DMS79 treated with DMSO at 0.1 percent for 48 hours (cell line): ENCODE measurements at places on chromosomes 1 and 21.

DNA sequence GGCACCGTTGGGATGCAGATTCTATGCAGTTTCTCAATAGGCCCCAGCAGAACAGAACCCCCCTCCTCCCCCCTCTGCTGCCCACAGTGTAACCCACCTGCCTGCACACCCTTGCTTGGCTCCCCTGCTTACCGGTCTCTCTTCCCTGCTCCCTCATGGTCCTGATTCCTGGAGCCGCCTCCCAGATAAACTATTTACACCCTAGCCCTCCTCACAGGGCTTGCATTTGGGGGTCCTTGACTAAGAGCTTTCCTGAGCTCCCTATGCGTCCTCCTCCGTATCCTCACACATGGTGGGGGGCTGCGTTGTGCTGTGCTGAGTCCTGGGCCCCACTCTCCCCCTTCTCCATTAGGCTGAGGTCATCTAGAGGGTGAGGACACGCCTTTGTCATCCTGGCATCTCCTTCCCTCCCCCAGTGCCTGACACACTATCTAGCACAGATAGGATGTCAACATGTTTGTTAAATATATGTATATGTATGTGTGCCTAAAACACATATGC lies 121.9 kb downstream of the GRIK3 start:
- DNase-seq, result no peak

DNA sequence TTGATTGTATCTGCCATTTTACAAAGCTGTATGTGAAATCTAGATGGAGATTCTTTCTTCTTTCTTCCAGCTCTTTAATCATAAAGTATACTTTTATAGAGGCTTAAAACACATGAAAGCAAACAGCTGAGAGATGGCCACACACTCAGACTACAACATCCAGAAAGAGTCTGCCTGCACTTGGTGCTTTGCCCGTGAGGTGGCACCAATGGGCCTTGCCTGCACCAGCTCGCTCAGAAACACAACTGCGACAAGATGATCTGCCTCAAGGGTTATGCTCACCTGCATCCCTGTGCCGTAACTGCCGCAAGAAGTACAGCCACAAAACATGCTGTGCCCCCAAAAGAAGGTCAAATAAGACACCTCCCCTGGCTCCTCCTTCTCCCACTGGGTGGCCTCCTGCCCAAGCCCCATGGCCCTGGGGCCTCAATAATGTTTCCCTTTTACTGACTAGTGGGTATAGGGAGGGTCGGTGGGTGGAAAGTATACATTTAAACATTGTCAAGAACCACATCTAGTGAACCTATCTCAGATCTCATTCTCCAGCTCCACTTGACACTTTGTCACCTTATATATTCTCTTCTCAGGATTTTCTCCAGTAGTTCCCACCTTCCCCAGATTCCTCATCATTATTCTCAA lies 66.7 kb upstream of the ANGPTL3 start:
- DNase-seq, result no peak

DNA sequence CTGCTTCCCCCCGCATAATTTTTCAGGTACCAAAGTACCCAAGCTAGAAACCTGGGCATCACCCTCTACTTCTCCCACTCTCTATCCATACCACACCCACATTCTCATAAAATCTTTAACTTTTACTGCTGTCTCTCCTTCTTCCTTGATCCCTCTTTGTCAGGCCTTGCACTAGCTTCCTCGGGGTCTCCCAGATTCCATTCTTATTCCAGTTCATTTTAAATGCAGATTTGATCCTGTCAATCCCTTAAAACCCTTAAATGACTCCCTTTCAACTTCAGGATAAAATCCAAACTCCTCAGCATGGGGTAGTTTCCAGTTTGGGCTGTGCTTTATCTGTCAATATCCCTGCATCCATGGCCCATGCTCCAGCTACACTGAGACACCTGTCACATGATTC lies 343.5 kb downstream of the PBX1 start:
- no peak for DNase-seq

DNA sequence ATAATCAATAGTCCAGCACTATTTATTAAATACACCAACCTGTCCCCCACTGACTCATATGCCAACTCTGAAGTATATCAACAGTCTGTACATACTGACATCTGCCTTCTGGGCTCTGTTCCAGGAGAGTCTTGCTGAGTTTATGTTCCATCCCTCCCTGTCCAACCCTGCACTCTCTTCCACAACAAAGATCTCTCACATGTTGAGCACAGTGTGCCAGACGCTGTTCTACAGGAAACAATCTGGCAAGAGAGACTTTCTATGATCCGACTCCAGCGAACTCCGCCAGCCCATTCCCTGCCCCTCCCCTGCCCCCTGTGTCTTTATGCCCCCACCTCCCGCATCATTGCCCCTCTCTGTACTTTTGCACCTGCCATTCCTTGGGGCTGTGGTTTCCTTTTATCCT lies 3.4 kb downstream of the LACTBL1 start:
- peak; percentile 71 for DNase-seq

- no peak for DNase-seq
Measured at GRCh38 chr1:61322769-61323168, 240.4 kb downstream of the NFIA start.

DNA sequence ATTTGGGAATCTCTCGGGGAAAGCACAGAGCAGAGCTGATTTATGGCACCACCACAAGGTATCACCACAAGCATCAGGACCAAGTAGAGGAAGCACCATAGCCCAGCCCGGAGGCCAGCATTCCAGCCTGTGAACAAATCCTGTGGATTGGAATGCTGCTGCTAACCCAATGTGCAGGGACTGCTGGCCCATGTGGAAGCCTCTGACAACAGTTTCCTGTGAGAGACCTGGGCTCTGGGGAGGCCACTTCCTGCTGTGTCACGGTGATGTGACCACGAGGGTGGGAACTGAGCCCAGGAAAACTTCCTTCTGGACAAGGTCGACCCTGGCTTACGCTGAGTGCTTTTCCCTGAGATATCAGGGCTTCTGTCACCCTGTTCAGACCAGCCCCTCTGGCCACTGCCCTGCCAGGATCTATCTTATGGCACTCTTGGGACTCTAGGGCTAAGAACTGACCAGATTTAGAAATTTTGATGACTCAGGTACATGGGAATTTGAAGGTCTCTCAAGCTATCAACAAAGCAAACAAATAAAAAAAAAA lies 88.3 kb upstream of the NGF start:
- DNase-seq, result no peak

- DNase-seq, result no peak
Measured at GRCh38 chr1:20662110-20662475, 924 bp upstream of the DDOST start.

GRCh38 chr21:28142697-28143096 lies 850.0 kb downstream of the LTN1 start:
- DNase-seq, result no peak

DNA sequence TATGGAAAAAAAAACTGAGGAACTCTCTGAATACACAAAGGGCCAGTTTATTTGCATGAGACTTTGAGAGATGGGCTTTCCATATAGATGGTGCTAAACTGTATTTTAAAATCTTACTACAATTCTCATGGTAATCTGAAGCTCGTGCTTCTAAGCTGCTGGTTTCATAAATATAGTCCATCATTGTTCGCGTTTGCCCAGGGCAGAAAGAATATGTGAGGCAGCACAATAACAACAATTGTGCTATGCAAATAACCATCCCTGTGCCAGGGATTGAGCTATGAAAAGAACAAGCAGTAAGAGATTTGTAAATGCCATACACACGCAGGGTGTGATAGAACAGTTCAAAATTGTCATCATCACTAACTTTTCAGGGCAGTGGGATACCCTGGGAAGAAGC lies 4.9 kb upstream of the EPS15 start:
- DNase-seq, result no peak

DNA sequence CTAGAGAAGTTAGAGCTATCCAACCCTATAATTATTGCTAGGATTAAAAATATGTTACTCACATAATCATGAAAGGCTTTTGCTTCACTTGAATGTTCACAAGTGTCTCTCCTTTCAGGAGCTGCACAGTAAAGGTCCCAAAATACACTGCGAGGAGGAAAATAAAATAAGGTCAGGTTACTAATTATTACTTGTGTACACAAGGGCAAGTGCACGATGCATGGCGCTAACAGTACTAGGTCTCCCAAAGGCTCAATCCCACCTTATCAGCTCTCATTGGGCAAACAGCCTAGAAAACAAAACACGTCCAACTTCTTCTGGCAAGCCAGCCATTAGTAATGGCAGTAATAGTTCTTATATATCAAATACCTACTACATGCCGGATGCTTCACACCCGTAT lies 4.4 kb downstream of the SSBP3 start:
- peak; percentile 91 for DNase-seq

DNA sequence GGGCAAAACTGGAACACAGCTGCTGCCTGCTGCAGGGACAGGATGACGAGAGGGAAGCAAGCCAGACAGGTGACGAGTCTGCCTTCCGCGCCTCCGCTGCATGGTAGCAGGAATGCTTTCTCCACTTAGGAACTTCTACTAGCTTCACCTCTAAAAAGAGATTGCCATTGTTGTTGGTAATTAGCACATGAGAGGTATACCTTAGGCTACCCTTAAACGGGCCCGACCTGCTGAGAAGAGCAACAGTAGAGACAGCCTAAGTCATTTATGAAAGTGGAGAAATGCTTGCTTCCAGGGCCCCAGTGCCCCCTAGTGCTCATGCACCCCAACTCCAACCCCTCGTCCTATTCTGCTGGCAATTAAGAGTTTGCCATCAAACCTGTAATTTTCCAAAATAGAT lies 96.9 kb upstream of the AKT3 start:
- DNase-seq, result no peak

- DNase-seq, result no peak
Measured at GRCh38 chr1:195569934-195570333, 1038.3 kb downstream of the KCNT2 start.

DNA sequence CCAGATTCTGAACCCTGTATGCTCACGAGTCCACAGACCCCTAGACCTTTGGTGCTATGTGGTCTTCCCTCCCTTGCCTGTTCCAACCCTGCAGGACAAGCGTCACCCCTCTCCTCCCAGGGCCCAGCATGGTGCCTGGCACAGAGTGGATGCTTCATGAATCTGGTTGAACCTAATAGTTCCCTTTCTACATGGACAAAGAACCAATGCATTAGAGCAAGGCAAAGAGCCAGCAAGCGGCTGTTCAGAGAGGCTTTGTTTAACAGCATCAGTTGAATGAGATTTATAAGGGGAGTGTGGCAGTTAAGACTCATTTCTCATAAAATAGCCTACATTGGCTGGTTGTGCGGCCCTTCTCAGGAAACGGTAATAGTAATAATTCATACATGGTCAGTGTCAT lies 14.9 kb downstream of the SLC26A9 start:
- no peak for DNase-seq

GRCh38 chr1:186828611-186829454 lies at the start of gene PLA2G4A:
TSS of gene PLA2G4A (plus strand) at chr1:186828949. CDS start at chr1:186854355, 25,406 bp downstream.
- no peak for DNase-seq

- peak; percentile 84 for DNase-seq
Measured at GRCh38 chr1:27044613-27045151, 32.0 kb upstream of the TENT5B start.

- DNase-seq, result peak; percentile 70
Measured at GRCh38 chr1:25895365-25895990, 10.7 kb downstream of the STMN1 start.

- DNase-seq, result no peak
Measured at GRCh38 chr1:2112280-2112701, 62.1 kb downstream of the PRKCZ start.

- DNase-seq, result no peak
Measured at GRCh38 chr21:35170244-35170643, 121.1 kb upstream of the RUNX1 start.

GRCh38 chr1:223702735-223703667 lies 9.3 kb upstream of the CAPN2 start:
- no peak for DNase-seq

GRCh38 chr21:26972192-26972591 lies 5.3 kb upstream of the ADAMTS5 start:
- no peak for DNase-seq

DNA sequence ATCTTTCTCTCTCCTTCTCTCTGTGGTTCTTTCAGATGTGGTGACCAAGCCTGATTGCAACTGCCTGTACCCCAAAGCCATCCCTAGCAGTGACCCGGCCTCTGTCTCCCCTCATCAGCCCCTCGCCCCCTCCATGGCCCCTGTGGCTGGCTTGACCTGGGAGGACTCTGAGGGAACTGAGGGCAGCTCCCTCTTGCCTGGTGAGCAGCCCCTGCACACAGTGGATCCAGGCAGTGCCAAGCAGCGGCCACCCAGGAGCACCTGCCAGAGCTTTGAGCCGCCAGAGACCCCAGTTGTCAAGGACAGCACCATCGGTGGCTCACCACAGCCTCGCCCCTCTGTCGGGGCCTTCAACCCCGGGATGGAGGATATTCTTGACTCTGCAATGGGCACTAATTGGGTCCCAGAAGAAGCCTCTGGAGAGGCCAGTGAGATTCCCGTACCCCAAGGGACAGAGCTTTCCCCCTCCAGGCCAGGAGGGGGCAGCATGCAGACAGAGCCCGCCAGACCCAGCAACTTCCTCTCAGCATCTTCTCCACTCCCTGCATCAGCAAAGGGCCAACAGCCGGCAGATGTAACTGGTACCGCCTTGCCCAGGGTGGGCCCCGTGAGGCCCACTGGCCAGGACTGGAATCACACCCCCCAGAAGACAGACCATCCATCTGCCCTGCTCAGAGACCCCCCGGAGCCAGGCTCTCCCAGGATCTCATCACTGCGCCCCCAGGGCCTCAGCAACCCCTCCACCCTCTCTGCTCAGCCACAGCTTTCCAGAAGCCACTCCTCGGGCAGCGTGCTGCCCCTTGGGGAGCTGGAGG lies 12.7 kb downstream of the CSF1 start:
- no peak for DNase-seq
